ENCODE measurements at places on chromosomes 5 and 9. TPM values are rescaled to one million over a fixed set of nuclear protein-coding genes. Genes with fewer than 3 reads are reported as not detected.

The OR1J2 gene
- not detected for total RNA-seq

The STKLD1 gene
- total RNA-seq, result 0.49 TPM

The PLAC8L1 gene
- not detected for total RNA-seq

The GADD45G gene
- 1.1 TPM for total RNA-seq

The PALM2AKAP2 gene
- 6.4 TPM for total RNA-seq

The GFI1B gene
- not detected for total RNA-seq

The PCDHA1 gene
- 0.16 TPM for total RNA-seq

The CER1 gene
- total RNA-seq, result not detected

The PCDHGA4 gene
- 0.33 TPM for total RNA-seq

The CAPSL gene
- total RNA-seq, result not detected

Measured in mesangial cell (primary cell).